ENCODE measurements at places on chromosomes 2 and 18. TPM values are rescaled to one million over a fixed set of nuclear protein-coding genes. Genes with fewer than 3 reads are reported as not detected.

Gene OXER1
- 0.36 TPM for total RNA-seq

Gene SLC4A5
- 12.2 TPM for total RNA-seq

Gene ASB18
- total RNA-seq, result not detected

Gene REG3A
- total RNA-seq, result not detected

Gene SLC23A3
- total RNA-seq, result 0.14 TPM

GRCh38 chr2:231613331-231613662 is 20.6 kb downstream of the TEX44 start:
- DNase-seq, result peak; percentile 83
- no peaks in the 10 kb centered on the region for H3K27me3 ChIP-seq
- H3K4me1 ChIP-seq, result peaks cover 59% of the 10 kb centered on the region

- no peak overlapping the region for H3K27ac ChIP-seq
- no peak overlapping the region for H3K4me3 ChIP-seq
- no peak for DNase-seq
- no peaks in the 10 kb centered on the region for H3K36me3 ChIP-seq
- no peaks in the 10 kb centered on the region for H3K4me1 ChIP-seq
- H3K27me3 ChIP-seq, result no peaks in the 10 kb centered on the region
Observed at GRCh38 chr2:49753344-49753985, 599.1 kb upstream of the FSHR start.

DNA sequence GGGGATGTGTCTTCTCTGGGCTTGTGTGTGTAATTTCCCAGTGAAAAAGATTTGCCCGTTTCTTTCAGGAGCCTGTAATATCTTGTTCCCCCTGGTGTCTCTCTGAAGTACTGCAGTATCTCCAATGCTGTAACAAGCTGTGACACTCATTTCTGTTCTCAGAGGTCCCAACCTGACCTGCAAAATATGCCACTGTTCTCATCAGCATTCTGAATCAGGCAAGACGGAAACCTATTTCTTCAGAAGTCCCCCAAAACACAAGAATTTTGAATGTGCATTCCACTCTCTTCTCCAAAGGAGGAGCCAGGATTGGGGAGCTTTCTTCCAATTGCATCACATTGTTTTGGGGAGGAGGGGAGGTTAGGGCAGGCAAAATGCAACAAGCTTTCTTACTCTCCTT is 77.0 kb upstream of the CNGA3 start:
- no peak overlapping the region for H3K4me3 ChIP-seq
- no peaks in the 10 kb centered on the region for H3K27me3 ChIP-seq
- H3K36me3 ChIP-seq, result no peaks in the 10 kb centered on the region
- peaks cover 31% of the 10 kb centered on the region for H3K4me1 ChIP-seq
- DNase-seq, result no peak

GRCh38 chr2:171522052-171522787 is at the start of gene CYBRD1:
Gene CYBRD1 (plus strand): TSS chr2:171522474. CDS start chr2:171522546, 72 bp downstream.
- peak within 1 kb of the TSS; percentile 98 for H3K27ac ChIP-seq
- DNase-seq, result peak; percentile 96

DNA sequence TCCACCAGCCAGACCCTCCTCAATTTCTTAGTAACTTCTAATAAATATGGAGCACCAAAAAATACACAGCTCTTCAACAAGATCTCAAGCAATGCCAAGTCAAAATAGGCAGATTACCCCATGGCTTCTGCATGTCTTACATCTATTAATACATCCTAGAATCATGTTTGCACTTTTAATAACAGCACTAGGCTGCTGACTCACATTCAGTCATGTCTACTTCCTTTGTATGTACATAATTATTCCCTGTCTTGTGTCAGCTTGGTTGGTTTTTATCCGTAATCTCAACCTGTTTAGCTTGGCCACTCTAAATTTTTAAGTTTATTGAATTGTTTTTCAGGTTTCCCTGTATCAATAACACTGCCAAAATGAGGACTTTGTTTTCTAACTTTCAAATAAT is 420.1 kb upstream of the ACVR2A start:
- no peaks in the 10 kb centered on the region for H3K27me3 ChIP-seq
- H3K36me3 ChIP-seq, result no peaks in the 10 kb centered on the region
- DNase-seq, result no peak
- no peaks in the 10 kb centered on the region for H3K4me1 ChIP-seq
- H3K27ac ChIP-seq, result no peak overlapping the region
- H3K4me3 ChIP-seq, result no peak overlapping the region

Measured in sigmoid colon (tissue), 7 donors.